ENCODE measurements at places on chromosomes 7 and 10. TPM values are rescaled to one million over a fixed set of nuclear protein-coding genes. Genes with fewer than 3 reads are reported as not detected.

Gene UBE2H
- total RNA-seq = 18.7 TPM

Gene CRHR2
- total RNA-seq = not detected

DNA sequence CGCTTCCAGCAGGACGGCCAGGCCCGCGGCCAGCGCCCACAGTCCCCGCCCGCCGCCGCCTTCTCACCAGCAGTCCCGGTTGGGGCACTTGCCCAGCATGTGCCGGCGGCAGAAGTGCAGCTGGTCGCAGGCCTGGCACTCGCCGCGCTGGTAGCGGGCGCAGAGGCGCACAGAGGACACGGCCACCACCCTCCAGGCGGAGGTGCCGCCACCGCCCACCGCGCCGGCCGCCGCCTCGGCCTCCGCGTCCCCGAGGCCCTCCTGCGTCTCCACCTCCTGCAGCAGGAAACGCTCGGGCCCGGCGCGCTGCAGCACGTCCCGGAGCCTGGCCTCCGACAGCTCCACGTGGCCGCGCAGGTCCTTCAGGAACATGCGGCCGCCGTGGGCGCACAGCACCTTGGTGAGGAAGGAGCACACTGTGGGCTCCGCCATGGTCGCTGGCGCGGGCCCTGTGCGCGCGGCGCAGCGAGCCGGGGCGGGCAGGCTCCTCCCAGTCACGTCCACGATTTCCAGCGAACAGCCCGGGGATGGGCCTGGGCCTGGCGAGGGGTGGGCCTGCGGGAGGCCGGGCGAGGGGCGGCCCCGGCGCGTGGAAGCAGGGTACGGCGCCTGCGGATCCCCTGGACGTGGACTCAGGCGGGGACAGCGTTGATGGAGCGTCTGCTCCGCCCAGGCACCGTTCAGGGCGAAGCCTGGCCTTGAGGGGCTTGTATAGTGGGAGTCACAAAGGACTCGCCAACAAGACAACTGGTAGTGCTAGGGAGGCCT is at the start of gene ZC3HAV1L:
TSS of gene ZC3HAV1L (minus strand) at position 457 of the 768 bp plus-strand sequence. CDS start at position 432, 25 bp downstream.
- peak; percentile 31 for DNase-seq

DNA sequence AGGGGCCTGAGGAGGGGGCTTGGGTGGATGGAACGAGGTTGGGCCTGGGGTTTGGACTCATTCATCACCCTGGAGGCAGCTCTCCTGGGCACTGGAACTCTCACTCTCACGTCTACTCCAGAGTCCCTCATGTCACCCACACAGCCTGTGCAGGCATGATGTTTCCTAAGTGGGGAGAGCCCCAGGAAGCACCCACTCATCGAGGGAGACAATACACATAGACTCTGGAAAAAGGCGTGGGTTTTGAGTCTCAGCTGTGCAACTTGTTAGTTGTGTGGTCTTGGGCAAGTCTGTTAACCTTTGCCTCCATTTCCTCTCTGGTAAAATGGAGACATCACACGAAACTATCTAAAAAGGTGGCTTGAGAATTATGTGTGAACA is 25.9 kb upstream of the RBM20 start:
- DNase-seq = no peak

- DNase-seq = no peak
Observed at GRCh38 chr10:34145715-34146114, 669.4 kb downstream of the PARD3 start.

GRCh38 chr10:6609625-6610024 is 29.5 kb upstream of the PRKCQ start:
- DNase-seq = no peak

- DNase-seq = no peak
Observed at GRCh38 chr7:158008267-158008666, 579.4 kb downstream of the PTPRN2 start.

- no peak for DNase-seq
Observed at GRCh38 chr10:9834434-9834833, 1183.2 kb upstream of the CELF2 start.

Gene ASB10
- not detected for total RNA-seq

DNA sequence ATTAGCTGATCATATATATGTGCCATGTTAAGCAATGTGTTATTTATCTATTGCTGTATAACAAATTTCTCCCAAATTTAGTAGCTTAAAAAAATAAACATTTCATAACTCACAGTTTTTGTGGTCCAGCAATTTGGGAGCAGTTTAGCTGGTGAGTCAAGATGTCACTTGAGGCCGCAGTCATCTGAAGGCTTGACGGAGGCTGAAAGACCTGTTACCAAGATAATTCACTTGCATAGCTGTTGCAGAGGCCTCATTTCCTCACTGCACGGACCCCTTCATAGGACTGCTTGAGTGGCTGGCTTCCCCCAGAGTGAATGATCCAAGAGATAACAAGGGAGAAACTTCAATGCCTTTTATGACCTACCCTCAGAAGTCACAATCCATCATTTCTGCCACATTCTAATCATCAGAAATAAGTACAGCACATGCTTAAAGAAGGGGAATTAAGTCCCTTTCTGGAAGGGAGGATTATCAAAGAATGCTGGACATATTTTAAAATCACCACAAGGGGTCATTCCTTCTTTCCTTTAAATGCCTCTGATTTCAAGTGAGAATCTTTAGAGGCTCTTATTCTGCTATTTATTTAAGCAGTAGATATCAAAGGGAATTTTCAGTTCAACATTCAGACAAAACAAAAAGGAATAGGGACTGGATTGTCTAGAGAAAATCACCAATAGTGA is 10.5 kb upstream of the SRPK2 start:
- DNase-seq = peak; percentile 16

Gene PKD2L1
- total RNA-seq = 0.31 TPM

DNA sequence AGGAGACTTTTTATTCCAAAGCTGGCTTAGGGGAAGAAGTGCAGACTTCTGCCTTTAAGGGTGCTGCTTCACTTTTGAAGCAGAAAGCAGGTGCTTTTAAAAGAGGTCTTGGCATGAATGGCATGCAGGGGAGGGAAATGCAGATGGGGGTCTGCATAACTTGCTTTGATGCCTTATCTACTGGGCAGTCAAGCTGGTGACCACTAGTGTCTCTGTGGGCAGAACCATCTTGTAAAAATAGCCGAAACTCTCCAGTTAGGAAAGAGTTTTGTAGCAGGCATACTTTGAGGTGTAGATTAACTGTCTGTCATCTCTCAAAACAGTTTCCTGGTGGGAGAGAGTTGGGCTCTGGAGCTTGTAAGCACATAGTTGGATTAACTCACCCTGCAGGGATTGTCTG is 9.9 kb upstream of the CTNNA3 start:
- DNase-seq = no peak

GRCh38 chr10:101725296-101726114 is 30.5 kb upstream of the FBXW4 start:
- DNase-seq = no peak

Gene MYPN
- total RNA-seq = not detected

DNA sequence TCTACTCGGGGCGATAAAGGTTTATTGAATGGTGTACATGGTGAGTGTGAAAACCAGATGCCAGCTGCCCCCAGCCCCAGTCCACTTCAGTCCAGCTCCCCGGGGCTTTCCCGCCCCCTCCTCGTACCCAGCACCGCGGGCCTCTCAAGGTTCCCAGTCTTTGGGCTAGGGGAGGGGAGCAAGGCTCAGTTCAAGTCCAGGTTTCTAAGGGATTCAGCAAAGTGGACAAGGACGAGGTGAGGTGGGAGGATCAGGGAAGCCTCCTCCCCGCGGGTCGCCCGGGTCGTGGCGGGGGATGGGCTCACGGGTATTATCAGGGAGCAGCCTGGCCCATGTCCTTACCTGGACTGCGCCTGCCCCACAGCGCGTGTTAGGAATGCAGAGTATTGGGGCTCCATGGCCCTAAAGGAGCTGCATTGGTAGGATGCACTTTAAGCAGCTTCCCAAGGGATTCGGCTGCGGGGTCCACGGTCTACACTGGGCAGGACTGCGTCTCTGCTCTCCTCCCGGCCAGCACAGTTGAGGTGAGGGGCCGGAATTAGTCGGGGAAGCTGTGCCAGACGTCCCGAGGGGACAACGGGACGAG is 541 bp upstream of the PFKFB3 start:
- no peak for DNase-seq

- DNase-seq = no peak
Observed at GRCh38 chr10:73923935-73924598, 13.1 kb downstream of the PLAU start.

Gene DLX5
- not detected for total RNA-seq

Gene C10orf62
- 0.28 TPM for total RNA-seq

GRCh38 chr10:110671788-110672579 is 27.8 kb downstream of the RBM20 start:
- peak; percentile 49 for DNase-seq

DNA sequence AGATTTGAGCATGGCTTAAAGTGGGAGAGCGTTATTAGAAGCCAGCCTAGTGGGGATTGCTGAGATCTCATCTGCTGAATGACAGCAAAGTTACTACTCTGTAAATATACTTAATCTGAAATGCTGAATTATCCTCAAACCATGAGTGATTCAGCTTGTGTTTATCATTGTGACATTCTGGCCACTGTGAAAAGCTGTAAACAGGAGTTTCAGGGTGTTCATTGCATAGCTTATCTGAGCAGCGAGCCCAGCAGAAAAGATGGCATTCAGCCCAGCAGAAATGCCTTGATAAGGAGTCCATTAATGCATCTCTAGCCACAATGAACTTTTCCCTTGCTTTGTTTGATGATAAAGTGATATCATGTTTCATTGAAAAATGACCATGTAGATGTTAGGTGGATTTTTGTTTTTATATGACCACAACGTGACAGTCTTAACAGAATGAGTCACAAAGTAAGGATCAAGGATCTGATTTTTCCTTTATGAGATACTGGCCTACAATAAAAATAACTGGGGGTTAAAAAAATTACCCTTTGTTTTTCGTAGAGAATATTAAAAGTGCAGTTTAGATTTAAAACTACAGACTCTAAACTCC is 7.8 kb downstream of the TES start:
- DNase-seq = no peak

DNA sequence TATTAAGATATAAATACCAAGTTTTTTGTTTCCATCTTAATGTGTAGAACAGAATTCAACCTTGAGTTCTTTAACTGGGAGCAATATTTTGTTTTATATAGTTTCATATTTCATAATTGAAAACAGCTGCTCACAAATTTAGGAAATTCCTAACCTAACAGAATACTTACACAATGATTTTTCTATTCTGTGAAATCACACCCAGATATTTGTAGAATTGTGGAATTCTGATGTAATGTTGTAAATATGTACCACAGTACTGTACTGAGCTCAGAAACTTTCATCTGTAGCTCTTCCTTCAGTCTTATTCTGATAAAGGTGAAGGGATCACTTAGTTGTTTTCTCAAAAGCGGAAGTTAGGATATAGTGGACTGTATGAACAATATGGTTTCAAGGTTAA is 143.4 kb upstream of the GLI3 start:
- DNase-seq = no peak

DNA sequence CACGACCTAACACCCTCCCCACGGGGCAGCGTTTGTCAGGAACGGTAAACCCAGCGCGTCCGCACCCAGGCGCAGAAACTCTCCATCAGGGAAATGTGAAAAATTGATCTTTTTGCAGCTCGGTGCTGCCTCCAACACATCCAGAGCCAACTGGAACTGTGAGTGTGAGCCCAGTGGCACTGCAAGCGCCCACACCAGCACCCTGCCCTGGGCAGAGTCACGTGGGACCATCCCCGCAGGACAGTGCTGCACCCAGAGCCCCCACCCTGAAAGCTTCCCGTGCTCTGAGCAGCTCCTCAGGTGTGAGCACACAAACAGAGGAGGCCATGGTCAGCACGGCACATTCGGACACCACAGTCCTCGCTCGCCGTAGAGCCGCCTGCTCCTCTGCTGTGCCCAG is 330.9 kb downstream of the DNAJB6 start:
- DNase-seq = no peak

DNA sequence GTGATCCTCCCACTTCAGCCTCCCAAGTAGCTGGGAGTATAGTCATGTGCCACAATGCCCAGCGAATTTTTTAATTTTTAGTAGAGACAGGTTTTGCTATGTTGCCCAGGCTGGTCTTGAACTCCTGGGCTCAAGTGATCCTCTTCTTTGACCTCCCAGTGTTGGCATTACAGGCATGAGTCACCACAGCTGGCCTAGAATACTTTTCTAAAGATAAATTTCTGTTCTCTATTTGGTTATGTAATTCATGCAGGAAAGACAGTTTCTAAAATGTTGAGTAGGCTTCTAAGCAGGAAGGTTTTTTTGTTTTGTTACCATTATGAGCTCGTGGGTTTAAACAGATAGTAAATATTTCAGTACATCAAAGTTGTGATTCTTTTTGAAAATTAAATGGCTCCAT is 5.0 kb downstream of the RBAK start:
- DNase-seq = no peak

- no peak for DNase-seq
Observed at GRCh38 chr10:82572744-82573143, 697.8 kb downstream of the NRG3 start.

DNA sequence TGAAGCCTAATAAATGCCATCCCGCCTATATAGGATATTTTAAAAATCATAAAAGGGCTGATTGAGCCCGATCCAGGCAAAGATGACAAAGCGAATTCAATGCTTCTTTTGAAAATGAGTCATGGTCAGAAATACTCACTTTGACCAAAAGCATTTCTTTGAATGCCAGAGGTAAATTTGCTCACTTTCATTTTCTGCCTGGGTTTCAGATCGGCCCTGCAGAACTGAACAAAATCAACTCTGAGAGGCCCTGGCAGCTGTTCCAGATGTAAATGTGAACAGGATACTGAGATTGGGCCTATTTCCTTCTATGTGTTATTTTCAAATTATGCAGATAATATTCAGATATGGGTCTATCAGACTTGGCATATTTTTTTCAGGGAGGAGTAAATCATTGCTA is 114.8 kb upstream of the ARID5B start:
- DNase-seq = no peak

- DNase-seq = no peak
Observed at GRCh38 chr7:115491744-115492380, 538.7 kb downstream of the TFEC start.

DNA sequence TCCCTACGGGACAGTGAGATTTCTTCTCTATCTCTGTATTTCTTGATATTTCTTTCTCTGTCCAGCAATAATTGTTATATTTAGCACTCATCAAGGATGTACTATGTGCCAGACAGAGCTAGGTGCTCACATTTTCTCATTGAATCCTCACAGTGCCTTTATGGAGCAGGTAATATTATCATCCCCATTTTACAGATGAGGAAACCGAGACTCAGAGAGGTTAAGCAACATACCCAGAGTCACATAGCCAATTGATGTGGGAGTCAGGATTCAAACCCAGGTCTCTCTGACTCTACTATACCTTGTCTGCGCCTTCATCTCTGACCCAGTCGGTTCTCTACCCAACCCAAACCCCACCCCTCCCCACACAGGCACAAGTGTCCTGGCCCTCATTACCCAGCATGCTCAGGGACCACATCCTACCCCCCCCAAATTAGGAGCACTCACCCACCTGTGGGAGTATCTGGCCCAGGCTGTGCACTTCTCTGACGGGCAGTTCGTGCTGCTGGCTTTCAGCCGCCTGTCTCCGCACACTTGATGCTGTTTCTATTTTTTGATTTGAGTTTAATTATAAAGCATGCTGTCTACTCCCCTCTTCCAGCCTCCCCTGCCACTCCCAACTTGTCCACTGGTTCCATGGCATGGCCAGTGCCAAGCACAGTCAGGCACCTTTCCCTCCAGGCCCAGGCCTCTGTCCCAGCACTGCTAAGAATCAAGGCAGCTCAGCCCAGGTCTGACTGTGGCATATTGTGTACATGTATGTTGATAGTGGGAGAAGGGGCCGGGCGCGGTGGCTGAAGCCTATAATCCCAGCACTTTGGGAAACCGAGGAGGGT is 9.8 kb upstream of the SAMD8 start:
- no peak for DNase-seq

Measured in HepG2 (cell line).